ENCODE measurements at places on chromosomes 4 and X. TPM values are rescaled to one million over a fixed set of nuclear protein-coding genes. Genes with fewer than 3 reads are reported as not detected.

Gene PPP4R3C
- not detected for total RNA-seq

Gene DIPK2B
- 22.1 TPM for total RNA-seq

Gene RAB9B
- total RNA-seq = 0.98 TPM

Gene OCIAD2
- total RNA-seq = 18.9 TPM

Gene TBX22
- total RNA-seq = not detected

Gene PWWP3B
- total RNA-seq = 2.5 TPM

Gene CABS1
- total RNA-seq = not detected

DNA sequence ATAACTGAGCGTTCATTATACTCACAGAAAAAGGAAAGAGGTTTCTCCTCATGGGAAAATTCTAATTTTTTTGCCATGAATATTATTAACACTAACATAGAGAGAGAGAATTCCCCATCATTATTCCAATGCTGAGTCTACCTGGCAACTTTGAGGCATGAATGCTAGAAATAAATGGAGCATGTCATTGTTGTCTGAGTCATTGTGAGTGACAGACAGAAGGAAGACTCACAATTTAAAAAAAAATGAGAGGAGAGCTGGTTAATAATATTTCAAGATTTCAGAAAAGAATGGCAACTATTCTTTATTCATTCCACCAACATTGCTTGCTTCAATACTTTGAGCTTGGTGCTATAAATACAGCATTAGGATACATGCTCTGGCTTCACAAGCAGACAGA is 170.4 kb upstream of the HS3ST1 start:
- DNase-seq = no peak

DNA sequence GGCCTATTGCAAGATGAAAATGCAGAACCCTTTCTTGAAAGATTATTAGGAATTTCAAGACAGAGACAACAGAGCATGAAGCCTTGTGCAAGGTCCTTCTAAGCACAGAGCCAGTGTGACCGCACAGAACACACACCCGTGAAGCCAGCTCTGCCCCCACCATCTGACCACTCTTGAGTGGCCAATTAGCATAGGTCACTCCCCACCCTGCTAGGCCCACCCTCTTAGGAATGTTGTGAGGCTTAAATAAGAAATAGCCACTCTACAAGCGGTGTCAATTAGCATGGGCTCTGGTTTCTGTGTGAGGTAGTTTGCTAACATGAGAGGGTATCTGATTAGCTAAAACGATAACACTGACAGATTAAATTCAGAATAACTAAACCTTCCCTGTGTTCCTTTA is 152.9 kb downstream of the PTTG2 start:
- DNase-seq = no peak

DNA sequence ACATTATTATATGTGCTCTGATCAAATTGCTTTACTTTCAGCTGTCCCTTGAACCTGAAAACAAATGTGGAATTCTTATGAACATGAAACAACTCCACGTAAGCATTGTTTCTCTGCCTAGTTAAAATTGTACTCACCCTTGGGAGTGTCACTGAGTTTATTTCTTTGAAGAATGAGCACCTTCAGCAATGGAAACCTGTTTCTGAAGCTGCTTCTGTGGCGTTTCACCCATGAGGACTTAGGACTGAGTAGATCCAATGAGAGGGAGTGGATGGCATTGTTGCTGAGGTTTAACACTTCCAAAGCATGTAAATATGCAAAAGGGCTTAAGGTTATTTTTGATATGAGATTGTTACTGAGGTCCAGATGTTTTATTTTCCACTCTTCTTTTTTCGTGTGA is 3.2 kb downstream of the LRRC66 start:
- DNase-seq = no peak

GRCh38 chr4:168847771-168848502 is 162.1 kb downstream of the CBR4 start:
- DNase-seq = no peak

DNA sequence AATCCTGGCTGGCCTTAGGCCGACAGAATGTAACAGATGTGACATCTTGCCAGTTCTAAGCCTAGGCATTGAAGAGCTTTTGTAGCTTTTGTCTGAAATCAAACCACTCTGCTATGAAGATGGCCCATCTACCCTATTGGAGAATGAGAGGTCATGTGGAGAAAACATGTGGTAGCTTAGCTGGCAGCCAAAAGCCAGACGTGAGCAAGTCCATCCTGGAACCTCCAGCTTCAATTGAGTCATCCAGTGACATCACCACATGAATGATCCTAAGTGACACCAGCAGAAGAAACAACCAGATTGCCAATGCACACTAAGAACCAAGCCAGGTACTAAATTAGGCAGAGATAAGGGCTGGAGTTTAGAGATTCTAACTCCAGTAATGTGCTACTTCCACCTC is 154.8 kb upstream of the ZFP42 start:
- DNase-seq = no peak

DNA sequence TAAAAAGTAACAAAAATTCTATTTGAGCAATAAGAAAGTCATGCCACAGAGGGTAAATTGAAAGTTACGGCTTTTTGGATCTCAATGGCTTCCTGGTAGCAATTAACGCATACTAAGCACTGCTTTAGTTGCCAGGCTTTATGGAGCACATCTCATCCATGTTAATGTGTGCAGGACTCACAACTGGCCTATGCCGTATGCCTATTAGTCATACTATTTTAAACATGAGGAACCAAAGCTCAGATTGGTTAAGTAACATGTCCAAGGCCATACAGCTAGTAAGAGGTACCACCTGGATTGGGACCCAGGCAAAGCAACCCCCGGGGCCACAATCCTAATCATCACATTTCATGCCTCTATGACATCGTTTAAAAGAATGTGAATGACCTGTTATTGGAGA is 17.1 kb downstream of the DAPP1 start:
- no peak for DNase-seq

DNA sequence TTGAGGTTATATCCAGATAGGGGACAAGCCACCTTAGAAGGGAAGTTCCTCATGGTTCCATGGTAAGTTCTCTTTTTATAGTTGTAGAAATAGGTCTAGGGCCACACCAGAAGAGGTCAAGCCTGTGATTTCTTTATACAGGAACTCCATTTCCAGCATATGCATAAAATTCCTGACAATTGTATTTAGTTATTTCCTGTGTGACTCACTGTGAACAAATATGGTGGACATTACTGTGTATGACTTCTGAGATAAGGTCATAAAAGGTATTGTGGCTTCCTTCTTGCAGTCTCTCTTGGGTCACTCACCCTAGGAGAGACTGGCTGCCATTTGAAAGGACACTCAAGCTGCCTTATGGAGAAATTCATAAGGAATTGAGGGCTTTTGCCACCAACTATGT is 2.2 kb upstream of the C4orf36 start:
- DNase-seq = no peak

GRCh38 chrX:49071877-49072711 is 1.7 kb downstream of the PRAF2 start:
- peak; percentile 88 for DNase-seq

- no peak for DNase-seq
These were observed 253.7 kb upstream of the DIAPH2 start for GRCh38 chrX:96430756-96431455.

- DNase-seq = no peak
These were observed 149.3 kb downstream of the ARAP2 start for GRCh38 chr4:36094995-36095394.

DNA sequence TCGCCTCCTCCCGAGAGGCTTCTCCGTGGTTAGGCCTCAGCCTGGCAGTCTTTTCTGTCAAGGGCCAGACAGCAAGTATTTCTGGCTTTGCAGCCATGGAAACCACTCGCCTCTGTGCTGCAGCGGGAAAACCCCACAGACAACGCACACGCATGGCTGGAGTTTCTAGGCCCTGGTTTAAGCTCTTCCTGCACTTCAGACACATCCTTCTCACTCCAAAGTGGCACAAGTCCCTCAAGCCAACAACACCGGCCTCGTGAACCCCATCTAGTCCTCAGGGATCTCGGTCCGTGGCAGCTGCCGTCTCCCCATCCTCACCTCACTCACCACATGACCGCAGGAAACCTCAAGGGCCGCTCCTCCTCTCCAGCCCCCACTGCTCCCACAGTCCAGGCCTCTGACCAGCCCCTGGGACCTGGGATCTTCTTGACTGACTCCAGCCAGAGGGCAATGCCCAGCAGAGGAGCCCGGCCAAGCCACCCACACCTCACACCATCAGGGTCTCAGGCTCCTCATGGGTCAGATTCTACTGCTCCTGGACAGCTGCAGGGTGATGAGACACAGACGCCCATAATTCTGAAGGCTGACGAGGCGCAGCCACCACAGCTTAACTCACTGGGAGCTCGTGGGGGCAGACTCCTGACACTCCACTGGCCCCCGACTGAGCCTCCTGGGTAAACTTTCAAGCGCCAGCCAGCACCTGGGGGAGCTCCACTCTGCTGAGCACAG is 21.7 kb downstream of the LETM1 start:
- DNase-seq = no peak

GRCh38 chr4:109207061-109207460 is 95.4 kb downstream of the COL25A1 start:
- DNase-seq = no peak

GRCh38 chr4:52099860-52100461 is 48.9 kb downstream of the SPATA18 start:
- no peak for DNase-seq

GRCh38 chr4:187128222-187128621 is 404.6 kb upstream of the FAT1 start:
- DNase-seq = no peak

GRCh38 chr4:1369091-1369450 is 22.1 kb downstream of the UVSSA start:
- DNase-seq = no peak

DNA sequence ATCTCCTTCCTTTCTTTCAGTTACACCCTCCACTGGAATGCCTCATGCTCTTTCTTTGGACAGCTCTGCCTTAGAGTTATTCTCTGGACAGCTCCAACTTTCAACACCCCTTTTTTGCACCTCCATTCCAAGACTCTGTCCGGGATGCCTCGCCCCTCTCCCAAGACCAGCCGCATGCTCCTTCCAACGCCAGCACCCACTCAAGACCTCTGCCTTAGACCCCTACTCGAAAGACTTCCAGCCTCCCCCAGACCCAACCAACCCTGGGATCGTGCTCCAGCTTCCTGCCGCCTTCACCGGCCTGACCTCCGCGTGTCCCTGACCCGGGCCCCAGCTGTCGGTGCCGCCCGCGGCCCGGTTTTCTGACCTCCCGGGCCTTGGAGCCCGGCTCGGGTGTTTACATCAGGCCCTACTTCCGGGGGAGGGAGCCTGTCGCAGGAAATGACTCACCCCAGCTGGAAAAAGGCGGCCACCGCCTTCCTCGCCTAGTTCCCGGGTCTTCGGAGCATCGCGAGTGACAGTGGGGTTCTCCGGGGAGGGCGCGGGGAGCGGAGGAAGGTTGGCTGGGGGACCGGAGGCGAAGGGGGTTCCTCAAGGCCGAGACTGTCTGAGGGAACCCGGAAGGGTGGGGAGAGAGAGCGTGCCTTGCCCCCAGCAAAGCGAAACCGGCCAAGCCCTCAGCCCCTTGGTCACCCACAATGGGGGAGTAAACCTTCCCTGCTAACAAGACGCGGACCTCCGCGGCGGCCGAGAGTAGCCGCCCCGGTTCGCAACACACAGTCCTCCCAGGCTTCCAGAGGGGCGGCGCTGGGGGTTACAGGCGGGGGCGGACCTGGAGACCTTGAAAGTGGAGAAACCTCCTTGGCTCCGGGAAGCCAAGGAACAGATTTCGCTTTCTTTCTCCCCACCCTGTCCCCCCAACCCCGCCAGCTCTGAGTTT is at the start of gene WDR45:
Gene WDR45, minus strand, starts transcription at position 399 of the 940 bp plus-strand sequence. CDS start 1,792 bp downstream, outside the sequence.
- DNase-seq = no peak

DNA sequence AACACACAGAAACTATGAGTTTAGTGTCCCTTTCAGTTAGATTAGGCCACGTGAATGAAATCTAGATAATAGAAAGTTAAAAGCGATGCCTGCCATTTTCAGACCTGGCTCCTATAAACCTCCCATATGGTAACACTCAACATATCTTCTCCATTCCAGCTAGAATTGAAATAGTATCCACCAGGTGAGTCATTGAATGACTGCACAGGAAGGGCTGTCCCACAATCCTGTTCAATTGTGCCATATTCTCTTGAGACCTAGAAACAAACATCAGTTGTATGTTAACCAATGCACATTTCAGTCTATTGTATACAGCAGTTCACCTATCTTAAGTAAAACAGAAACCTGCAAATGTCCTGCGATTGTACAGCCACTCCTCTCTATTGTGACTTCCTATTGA is 659.3 kb upstream of the SLIT2 start:
- DNase-seq = no peak

All from vagina (tissue), 2 donors.